ENCODE measurements at places on chromosomes 6 and 20. TPM values are rescaled to one million over a fixed set of nuclear protein-coding genes. Genes with fewer than 3 reads are reported as not detected.

DNA sequence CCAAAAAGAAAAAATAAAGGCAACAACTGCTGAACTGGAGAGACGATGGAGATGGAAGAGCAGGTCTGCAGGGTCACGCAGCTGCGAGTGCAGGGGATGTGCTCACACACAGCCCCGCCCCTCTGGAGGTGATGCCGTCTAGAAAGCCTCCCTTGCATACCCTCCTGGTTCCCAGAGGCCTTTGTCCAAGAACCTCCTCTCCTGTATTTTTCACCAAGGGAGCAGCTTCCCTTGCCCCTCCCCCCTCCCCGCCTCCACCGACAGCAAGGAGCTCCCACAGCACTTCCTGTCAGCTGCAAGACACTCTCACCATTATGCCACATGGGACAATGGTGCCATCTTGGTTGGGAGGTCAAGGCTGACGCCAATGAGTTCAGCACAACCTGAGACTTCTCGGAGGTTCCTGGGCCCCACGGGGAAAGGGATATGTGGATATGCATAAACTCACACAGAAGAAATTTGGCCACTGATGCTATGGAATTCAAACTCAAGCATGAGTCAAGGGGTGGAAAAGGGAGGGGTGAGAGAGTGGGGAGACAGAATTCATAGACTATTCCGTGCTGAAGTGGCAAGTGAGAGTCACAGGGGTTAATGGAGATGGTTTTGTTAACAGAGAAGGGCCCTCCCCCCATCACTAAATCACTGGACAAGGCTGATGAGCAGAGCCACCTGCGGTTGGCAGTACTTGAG is 132.9 kb downstream of the SCML4 start:
- no peak for DNase-seq

DNA sequence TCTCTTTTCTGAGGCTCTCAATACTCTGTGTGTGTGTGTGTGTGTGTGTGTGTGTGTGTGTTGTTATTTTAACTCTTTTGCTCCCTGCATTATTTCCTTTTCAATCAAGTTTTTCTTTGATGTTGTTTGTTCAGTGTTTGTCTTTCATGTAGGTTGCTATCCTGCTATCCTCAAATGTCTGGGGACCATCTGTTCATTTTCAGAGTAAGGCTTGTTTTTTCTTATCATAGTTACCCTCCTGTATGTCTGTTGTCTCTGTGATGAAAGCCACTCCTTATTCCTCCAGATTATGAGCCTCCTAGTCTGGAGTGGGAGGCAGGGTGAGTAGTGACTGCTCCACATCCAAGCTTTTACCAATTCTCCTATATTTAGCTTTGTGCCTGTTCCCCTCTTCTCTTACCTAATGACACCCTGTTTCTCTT is 9.2 kb downstream of the ENPP3 start:
- DNase-seq, result no peak

Gene BNIP5
- 0.50 TPM for total RNA-seq

GRCh38 chr6:13074415-13075140 is 253.8 kb downstream of the TBC1D7 start:
- no peak for DNase-seq

Gene OOEP
- not detected for total RNA-seq

DNA sequence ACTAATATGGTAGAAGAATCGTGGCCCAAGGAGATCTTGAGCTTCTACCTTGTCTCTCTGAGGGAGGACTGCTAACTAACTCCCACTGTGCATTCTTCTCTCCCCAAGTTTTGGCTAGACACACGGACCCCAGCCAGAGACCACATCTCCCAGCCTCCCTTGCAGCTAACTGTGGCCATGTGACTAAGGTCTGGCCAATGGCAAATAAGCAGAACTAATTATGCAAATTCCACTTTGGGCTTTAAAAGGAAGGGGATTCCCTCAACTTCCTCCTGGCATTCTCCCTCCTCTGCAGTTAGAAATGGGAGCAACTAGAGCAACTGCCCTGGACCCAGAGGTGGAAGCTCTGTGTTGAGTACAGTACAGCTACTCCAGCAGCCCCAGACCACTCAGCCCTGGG is 15.4 kb downstream of the BPIFA2 start:
- DNase-seq, result no peak

Gene STX11
- total RNA-seq, result 1.3 TPM

DNA sequence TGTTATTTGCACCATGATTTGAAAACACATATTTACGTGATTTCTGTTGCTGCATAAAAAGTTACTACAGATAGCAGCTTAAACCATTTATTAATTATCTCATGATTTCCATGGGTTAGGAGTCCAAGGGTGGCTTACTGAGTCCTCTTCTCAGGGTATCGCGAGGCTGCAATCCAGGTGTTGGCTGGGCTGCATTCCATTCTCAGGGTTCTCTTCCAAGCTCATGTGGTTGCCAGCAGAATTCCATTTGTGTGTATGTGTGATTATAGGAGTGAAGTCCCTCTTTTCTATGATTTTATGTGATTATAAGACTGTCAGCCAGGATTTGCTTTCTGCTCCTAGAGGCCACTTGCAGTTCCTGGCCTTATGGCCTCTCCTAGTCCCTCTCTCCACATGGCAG is 135.1 kb downstream of the FAM83B start:
- no peak for DNase-seq

Gene LHFPL5
- not detected for total RNA-seq

DNA sequence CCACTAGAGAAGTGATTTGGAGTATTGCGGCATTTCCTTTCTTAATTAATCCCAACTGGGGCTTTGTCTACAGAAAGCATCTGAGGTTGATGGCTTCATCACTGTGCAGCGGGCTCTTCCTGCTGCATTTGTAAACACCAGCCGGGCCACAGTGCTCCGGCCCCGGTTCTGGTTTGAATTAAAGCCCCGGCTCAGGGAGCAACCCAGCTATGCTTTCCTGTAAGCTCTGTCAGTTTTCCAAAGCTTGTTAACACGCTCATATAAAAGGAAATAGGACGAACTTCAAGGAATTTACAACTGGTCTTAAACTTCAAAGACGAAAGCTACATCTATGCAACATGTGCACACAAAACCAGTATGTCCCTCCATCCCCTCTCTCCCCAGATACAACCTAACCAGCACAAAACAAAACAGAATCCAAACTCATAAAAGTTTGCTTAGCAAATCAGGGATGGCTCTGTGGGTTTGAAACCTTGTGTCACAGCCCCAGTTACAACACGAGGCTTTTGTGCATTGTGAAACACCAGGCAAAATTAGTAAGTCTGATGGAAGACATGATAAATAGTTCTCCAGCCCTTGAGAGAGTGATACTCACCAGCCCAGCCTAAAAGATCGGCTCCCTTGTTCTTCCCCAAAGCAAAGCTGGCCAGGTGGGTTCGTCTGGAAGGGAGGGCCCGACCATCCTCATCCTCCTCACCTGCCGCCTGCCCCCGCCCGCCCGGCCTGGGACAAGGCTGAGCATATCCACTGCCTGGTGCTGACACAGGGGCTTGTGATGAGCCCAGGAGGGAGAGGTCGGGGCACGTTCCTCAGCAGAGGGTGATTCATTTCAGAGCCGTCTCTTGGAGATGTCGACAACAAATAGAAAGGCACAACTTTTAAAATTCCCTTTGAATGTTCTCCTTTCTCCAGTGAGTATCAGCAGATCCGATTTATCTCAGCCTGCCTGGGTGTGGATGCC is 197.9 kb downstream of the TFAP2C start:
- peak; percentile 48 for DNase-seq

Gene TSPYL4
- total RNA-seq, result 10.9 TPM

DNA sequence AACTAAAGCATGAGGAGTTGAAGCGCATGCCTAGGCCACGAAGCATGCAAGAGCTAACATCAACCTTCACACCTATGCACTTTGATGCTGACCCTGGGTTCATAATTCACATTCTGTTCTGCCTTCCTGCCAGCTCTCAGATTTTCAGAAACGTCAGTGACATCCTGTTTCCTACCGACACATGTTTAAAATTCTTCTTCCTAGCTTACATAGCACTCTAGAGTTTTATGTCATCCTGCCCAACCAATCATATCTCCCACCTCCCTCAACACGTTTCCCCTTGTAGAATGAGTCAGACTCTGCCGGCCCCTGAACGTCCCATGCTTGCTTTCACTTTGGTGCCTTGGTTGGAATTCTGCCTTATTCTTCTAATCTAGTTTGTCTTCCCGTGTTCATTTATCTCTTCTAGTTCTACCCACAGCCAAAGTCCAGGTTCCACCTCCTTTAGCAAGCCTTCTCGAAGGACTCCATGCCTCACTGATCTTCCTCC is 97.2 kb upstream of the MAP7 start:
- no peak for DNase-seq
